ENCODE measurements at places on chromosomes 6 and 20.

GRCh38 chr20:32285621-32286371 lies 8.3 kb downstream of the KIF3B start:
- no peak for DNase-seq

DNA sequence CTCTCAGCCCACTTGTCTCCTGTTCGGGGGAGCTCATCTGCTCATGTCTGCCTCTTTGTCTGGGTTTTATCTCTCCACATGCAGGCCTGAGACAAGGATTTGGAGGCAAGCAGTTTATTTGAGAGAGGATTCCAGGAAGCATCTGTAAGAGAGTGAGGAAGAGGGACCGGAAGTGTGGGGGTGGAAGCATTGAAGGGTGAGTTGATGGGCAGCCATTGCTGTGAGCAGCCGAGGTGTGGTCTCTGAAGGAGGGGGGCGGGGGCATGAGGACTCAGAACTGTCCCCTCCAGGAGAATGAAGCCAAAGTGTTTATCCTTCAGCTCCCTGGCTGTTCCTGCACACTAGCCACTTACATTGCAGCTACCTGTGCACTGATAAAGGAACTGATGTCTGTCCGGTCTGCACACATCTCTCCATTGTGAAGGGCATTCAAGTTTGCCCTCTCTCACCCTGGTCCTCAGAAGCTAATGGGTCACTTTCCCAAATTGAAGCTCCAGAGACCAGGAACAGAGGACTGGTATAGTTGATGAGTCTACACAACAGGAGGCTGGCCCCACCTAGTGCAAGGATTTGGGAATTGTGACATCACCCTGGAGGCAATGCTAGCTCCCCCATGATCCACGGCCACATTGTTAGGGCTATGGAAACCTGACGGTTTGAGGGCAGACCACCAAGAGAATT lies 100.5 kb upstream of the FOXA2 start:
- DNase-seq, result no peak

- no peak for DNase-seq
Measured at GRCh38 chr20:51807720-51808250, 5.5 kb upstream of the SALL4 start.

DNA sequence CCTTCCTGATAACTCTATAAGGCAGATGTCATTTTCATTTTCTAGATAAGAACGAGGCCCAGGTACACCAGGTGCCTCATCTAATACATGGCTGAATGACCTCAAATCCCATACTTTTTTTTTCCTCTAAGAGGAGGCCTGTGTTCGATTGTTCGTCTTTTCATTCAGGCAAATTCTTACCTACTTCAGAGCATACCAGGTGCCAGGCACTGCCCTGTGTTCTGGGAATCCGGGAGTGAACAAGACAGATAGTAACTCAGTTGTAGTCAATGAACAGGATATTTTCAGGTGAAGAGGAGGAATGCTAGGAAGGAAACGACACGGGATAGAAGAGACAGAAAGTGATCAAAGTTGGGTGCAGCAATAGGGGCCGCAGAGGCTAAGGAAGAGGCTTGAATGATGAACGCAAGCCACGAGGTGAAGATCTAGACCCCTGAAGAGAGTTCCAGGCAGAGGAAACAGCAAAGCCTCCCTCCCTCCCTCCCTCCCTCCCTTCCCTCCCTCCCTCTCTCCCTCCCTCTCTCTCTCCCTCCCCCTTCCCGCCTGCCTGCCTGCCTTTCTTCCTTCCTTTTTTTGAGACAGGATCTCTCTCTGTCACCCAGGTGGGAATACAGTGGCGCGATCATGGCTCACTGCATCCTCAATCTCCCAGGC lies 150.1 kb upstream of the ZNF217 start:
- DNase-seq, result no peak

DNA sequence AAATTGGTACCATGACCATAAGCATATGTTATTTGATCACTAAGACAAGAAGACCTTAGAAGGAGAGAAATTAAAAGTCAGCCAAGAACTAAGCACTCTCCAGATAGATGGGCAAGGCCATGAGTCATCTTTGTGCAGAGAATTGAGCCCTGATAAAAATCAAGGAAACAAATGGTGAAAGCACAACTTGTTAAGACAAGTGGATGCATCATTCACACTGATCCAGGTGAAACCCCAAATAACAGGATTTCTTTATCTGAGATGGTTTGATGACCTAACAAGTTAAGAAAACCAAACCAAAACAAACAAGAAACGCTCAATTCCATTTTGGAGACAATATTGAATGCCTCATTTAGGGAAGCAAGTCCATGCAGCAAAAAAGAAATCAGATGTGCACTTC lies 121.6 kb downstream of the ADAT2 start:
- no peak for DNase-seq

GRCh38 chr6:166582258-166582657 lies 4.2 kb downstream of the RAMACL start:
- no peak for DNase-seq

GRCh38 chr20:39282619-39283092 lies 320.5 kb downstream of the DHX35 start:
- peak; percentile 67 for DNase-seq

DNA sequence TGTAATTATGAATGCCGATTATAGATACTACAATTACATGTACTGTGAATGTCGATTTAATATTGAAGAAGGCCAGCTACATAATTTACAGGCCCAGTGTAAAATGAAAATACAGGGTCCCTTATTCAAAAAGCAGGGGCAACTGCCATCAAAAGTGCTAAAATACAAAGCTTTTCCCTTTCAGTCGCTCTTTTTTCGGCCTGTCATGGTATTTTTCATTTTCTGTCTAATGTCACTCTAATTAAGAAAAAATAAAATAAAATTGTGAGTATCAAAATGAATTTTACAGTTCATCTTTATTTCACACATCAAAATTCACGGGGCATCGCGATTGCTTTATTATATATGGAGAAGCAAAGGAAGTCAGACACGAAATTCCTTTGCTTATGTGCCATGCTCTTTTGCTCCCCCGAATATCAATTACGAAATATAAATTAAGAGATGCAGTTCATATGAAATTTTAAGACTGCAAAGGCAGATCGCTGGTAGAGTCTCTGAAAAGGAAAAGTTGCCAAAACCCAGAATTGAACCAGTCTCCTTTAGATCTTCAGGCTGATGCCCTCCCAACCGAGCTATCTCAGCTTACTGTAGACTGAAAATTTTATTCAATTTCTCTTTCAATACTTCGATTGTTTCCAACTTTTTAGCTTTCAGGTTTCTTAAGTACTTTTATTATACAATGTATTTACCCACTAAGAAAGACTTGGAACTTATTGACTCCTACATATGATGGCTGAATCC lies 197.0 kb downstream of the TRIM27 start:
- no peak for DNase-seq

GRCh38 chr6:25202504-25202903 lies 76.7 kb upstream of the CARMIL1 start:
- DNase-seq, result no peak

DNA sequence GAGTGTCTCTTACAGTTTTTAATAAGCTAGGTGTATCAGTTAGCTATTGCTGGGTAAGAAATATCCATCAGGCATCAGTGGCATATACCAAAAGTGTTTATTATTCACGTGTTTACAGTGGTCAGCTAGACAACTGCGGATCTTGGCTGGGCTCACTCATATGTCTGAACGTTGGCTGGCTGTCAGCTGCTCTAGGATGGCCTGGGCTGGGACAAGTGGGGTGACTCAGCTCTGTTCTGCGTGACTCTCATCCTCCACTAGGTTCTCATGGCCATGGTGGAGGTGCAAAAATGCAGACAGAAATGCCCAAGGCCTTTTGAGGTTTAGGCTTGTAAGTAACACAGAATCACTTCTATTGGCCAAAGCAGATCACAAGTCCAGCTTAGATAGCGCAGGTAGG lies 22.0 kb downstream of the ZNF341 start:
- DNase-seq, result no peak

GRCh38 chr6:20340068-20340848 lies 61.4 kb upstream of the E2F3 start:
- no peak for DNase-seq

- DNase-seq, result no peak
Measured at GRCh38 chr6:89069536-89070163, 10.9 kb upstream of the PNRC1 start.

DNA sequence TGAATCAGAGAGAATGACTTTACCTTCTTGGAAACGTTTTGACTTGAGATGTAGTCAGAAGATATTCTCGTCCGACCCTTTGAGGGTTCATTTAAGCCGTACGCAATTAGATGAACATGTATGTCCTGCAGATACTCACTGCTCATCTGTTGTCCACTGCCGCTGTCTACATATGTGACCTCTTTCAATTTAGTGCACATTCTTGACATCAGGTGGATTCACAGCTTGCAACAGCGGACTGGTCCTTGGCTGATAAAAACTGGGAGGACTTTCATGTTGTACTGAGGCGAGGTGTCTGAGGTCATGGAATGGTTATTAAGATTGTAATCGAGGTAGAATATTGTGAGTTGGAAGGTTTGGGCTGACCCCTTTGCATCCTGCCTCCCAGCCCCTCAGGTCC lies 194.2 kb downstream of the JARID2 start:
- DNase-seq, result no peak

DNA sequence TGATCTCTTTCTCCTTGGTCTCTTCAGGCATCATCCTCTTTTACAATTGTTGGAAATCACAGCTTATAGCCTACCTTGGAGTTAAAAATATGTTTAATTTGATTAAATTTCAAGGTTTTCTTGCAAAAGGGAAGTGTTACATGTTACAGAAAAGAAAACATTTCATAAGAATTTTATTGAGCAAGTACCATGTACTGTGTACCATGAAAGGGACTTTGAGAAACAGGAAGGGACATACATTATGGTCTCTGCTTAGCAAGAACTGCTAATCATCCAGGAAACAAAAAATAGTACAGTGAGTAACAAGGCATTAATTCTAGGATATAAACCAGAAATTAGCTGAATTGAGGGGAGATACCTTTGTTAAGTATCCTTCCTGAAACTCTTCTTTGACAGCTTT lies 145.3 kb upstream of the SPACA1 start:
- DNase-seq, result no peak

DNA sequence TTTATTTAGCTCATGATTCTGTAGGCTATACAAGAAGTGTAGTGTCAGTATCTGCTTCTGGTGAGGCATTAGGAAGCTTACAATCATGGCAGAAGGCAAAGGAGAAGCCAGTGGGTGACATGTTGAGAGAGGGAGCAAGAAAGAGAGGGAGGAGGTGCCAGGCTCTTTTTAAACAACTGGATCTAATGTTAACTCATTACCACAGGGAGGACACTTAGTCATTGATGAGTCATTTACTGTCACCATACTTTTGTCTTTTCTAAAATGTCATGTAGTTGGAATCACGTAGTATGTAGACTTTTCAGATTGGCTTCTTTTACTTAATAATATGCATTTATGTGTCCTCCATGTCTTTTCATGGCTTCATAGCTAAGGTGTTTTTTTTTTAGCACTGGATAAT lies 58.1 kb downstream of the NUS1 start:
- DNase-seq, result no peak

- no peak for DNase-seq
Measured at GRCh38 chr20:53751620-53752318, 158.1 kb upstream of the ZNF217 start.

DNA sequence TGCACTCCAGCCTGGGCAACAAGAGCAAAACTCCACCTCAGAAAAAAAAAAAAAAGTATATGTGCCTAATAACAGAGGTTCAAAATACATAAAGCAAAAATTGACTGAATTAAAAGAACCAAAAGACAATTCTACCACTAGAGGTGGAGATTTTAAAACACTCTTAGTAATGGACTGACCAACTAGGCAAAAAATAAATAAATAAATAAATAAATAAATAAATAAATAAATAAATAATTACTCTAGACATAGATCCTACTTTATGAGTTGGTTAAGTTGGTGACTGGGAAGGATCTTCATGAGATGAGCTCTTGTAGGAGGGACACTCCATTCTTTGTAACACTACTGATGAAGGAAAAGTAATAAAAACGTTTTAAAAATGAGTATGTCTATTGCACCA lies 113.9 kb downstream of the SGK1 start:
- DNase-seq, result no peak

- DNase-seq, result no peak
Measured at GRCh38 chr6:112956696-112957535, 609.8 kb downstream of the RFPL4B start.

DNA sequence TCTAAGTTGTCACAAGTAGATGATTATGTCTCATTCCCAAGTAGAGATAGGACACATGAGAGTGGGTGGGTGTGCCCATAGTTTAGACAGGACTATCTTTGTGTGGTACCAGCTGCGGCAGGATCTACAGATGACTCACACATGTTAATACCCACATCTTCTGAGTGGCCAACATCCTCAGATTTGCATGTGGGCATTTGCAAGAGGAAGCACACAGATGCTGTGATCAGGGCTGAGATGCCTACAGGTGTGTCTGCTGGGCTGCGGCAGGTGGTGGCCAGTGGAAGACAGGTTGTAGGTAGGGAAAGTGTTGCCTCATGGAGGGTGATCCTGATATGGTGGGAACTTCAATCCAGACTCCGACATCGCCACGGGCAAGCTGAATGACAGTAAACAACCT lies 50.8 kb downstream of the UTRN start:
- DNase-seq, result no peak

DNA sequence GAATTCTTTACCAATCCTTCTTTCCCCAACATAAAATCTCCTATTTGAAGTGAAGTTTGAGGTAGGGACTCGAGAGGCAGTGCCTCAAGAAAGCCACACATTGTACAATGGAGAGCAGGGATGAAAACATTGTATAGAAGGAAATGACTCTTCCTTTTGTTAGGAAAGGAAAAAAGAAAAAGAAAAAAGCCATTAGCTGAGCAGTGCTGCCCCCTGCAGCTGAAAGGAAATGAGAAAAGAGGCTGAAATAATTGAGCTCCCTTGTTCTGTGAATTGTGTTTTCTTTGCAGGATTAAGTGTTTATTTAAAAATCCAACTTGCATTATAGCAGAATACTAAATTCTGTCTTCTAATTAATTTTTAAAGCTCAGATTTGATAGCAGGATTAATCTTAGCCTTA lies 162.9 kb upstream of the SASH1 start:
- DNase-seq, result no peak

GRCh38 chr6:17059850-17060249 lies 42.0 kb upstream of the STMND1 start:
- DNase-seq, result no peak

DNA sequence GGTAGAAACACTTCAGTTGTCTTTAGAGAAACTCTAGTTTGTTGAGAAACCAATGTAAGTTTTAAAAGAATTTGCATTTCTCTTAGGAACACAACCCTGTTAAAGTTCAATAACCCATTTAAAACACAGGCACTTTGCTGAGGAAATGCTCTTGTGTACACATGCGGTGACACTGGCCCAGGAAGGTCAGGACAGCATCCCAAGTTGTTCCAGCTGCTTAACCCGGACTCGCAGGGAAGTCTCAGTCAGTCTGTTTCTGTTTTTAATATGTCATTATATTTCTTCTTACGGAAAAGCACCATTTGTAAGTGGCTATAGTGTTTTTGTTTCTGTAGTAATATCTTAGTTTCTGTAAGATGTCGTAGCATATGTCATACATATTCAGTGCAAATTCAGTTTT lies 36.9 kb downstream of the RIN2 start:
- no peak for DNase-seq

Measured in iPS DF 19.7 (cell line).